ENCODE measurements at places on chromosomes 2 and 18. TPM values are rescaled to one million over a fixed set of nuclear protein-coding genes. Genes with fewer than 3 reads are reported as not detected.

The CCL20 gene
- 4.4 TPM for total RNA-seq

The DSG1 gene
- not detected for total RNA-seq

The MAP3K19 gene
- not detected for total RNA-seq

The ABHD3 gene
- 29.3 TPM for total RNA-seq

The FBLN7 gene
- 26.8 TPM for total RNA-seq

The MITD1 gene
- 52.8 TPM for total RNA-seq

The ALMS1 gene
- 19.6 TPM for total RNA-seq

- DNase-seq, result no peak
Observed at GRCh38 chr18:48310353-48310752, 98.8 kb downstream of the ZBTB7C start.

DNA sequence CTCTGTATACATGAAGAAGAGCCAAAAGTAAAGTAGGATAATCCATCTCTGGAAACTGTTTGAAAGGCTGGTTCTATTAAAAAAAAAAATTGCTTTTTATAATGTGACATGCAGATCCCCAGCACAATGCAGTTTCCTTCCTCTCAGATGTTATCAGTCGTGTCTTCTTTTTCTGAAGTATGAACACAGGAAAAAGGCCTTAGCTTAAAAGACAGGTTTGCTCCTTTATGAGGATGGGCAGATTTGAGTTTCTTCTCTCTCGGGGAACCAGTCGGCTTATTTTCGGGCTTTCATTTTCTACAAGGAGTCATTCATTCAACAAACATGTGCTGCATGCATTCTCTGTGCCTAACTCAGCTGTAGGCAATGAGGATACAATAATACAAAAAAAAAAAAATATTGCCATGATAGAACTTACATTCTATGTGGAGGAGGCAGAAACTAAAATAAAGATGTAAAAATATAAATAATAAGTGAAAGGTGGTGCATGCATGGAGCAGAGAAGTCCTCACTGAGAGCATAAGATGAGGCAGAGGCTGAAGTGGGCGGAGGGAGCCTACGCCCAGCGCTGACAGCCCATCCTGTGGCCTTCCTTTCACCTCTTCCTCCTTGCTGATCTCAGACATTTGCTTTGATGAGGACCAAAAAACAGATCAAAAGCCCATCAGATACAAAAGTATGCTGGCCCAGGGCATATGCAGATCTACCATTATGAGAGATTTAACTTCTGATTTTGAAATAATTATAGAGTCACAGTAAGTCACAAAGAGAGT, at the start of gene CD226:
CD226 (minus strand) TSS at position 513 of the 773 bp plus-strand sequence; CDS start at position 46, 467 bp downstream.
- peak; percentile 85 for DNase-seq

GRCh38 chr18:6881034-6881820, 151.7 kb downstream of the ARHGAP28 start:
- DNase-seq, result no peak

- DNase-seq, result no peak
Observed at GRCh38 chr18:21242780-21243401, 859 bp downstream of the GREB1L start.

DNA sequence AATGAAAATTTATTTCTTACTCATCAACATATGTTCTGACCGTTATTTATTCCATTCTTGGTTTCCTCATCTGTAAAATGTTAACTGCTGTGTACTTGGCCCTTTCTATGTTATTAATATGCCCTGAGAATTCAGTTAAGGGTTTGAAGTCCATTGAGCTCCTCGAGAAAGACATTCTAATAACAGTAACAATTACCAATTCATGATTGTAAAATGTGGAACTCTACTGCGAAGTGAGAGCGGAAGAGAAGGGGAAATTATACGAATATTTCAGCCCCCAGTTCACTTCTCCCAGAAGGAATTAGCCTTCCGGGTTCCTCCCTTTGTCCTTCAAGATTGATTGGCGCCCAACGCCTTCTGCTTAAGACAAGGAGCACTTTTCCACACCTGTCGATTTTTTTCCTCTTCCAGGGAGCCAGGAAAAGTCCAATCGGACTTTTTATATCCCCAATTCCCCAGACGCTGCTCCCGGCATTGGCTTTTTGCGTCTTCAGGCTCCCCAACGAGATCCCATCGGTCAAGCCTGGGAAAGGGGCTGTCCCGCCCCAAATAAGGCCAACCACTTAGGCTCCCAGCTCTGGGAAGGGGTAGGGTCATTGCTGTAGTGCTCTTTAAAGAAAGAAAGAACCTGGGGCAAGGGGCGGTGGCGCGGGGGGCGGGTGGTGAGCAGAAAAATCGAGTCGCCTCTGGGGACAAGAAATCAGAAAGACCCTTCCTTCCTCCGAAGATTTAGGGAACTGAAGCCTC, 1.6 kb downstream of the DSC2 start:
- no peak for DNase-seq

GRCh38 chr2:109370399-109371035, 241.5 kb downstream of the SH3RF3 start:
- no peak for DNase-seq

DNA sequence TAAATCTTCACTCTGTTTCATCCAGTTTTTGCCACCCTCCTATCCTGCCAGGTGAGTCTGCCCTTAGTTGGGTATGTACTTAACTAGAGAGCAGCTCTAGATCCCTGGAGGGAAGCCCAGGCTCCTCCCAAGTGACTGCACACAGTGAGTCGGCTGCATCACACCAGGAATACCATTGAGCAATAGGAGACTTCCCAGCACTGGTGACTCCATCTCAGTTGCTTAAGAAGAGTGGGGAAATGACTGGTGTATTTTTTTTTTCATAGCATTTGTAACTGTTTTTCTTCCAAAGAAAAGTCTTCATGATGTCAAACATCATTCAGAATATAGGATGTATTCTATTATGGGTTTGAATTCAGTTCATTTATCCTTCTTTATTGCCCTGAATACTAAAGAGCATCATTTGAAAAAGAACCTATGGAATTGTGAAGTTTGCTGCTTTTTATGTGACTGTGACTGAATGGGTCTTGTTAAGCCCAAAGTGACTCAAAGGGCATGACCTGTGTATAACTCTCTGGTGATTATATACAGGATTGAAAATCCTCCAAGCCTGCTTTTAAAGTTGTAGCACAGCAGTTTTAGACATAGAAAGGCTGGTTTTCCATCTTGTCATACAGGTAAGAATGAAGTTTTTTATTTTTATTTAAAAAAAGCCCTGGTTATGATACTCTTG, 84.3 kb downstream of the MAP3K20 start:
- no peak for DNase-seq

GRCh38 chr18:48959921-48960920, 9.5 kb upstream of the SMAD7 start:
- no peak for DNase-seq

- DNase-seq, result peak; percentile 78
Observed at GRCh38 chr2:38387887-38388286, 10.8 kb upstream of the ATL2 start.

- DNase-seq, result no peak
Observed at GRCh38 chr2:62158444-62159121, 37.3 kb upstream of the B3GNT2 start.

- DNase-seq, result no peak
Observed at GRCh38 chr18:13268158-13269012, 49.8 kb downstream of the LDLRAD4 start.

Measured in activated CD4-positive, alpha-beta T cell treated with anti-CD3 and anti-CD28 coated beads, Interleukin-2, amount 10 ng/mL, durations not matched to agents 24 days and 14 days (primary cell).